ENCODE measurements at places on chromosomes 4 and X.

DNA sequence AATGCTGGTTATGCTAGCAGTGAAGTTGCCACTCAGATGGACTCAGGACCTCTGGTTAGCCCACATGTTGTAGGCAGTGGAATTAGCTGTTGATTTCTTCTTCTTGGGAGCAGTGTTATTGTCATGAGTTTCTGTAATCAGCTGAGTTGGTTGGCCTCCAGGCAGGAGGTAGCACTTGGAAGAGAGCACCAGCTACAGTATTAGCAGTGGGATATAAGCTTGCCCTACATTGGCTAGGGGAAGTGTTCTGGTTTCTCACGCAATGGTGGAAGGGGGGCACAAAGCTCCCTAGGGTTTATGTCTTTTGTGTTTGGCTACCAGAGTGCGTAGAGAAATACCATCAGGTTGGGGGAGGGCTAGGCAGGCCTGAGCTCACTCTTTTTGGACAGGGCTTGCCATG lies 34.0 kb upstream of the UCP1 start:
- DNase-seq = no peak

GRCh38 chr4:168441412-168441811 lies 38.9 kb downstream of the DDX60L start:
- no peak for DNase-seq

DNA sequence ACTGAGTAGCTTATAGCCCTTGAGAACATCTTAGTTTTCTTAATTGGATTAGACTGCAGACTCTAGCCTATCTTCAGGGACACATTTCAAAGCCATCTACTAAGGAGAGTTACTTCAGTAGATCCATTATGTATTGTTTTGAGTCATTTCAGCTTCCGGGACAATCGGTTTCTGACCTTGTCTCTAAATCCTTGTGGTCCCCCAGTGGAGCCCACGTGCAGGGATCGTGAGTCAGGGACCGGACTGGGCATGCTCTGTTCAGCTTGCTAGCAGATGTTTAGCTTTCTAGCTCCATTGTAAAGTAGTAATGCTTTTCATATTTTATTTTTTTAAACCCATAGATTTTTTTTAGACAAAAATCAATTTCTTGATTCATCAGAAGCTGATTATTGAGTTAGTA lies 211.9 kb upstream of the PRPS2 start:
- DNase-seq = no peak

- DNase-seq = no peak
Observed at GRCh38 chr4:108540536-108540935, 79.8 kb upstream of the RPL34 start.

DNA sequence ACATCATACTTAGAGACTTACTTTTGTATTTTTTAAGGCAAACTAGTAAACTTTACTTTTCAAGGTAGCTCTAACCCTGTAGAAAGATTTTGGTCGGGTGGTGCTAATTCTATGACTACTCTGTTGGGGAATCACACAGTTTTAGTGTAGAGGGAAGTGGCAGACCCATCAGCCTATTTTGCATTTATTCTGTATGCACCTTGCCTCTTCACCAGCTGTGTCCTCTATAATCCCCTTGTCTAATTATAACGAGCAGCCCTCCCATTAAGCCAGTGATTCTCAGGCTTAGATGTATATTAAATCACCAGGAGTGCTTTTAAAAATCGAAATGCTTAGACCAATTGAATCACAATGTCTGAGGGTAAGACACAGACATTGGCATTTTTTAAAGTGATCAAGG lies 78.1 kb downstream of the GALNT7 start:
- DNase-seq = no peak

DNA sequence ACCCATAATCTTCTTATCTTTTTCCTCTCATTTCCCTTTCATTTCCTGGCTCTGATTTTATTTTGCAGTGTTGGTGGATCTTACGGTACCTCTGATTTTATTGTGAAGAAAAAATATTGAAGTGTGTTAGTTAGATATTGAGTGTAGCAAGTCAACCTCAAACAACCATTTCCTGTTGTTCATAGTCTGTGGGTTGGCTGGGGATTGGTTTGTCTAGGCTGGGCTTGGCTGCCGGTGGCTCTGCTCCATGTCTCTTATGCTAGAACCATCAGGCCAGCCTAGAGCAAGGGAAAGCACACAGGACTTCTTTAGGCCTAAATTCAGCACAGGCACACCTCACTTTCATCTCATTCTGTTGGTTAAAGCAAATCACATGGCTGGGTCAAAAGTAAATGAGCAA lies 383.1 kb upstream of the LCORL start:
- DNase-seq = no peak

GRCh38 chrX:40164751-40165150 lies 67.0 kb upstream of the BCOR start:
- DNase-seq = no peak

- no peak for DNase-seq
Observed at GRCh38 chr4:155629956-155630355, 36.7 kb upstream of the GUCY1A1 start.

DNA sequence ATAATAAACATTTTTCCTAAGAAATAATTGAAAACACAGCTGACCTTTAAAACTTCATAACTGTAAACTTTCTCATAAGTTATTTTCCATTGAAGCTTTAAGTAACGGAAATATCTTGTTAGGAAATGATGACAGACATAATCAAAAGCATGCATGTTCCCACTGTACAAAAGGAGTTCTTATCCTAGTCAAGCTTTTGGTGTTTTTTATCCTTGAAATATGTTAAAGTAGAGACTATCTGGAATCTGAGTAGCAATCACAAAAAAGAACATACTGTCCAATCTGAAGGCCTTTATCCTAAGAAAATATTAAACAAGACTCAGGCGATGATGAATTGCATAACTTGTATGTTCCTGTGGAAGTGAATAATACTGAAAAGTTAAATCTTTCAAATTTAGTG lies 14.4 kb downstream of the GEMIN8 start:
- no peak for DNase-seq

GRCh38 chrX:134374294-134374693 lies 85.7 kb upstream of the HPRT1 start:
- DNase-seq = no peak

DNA sequence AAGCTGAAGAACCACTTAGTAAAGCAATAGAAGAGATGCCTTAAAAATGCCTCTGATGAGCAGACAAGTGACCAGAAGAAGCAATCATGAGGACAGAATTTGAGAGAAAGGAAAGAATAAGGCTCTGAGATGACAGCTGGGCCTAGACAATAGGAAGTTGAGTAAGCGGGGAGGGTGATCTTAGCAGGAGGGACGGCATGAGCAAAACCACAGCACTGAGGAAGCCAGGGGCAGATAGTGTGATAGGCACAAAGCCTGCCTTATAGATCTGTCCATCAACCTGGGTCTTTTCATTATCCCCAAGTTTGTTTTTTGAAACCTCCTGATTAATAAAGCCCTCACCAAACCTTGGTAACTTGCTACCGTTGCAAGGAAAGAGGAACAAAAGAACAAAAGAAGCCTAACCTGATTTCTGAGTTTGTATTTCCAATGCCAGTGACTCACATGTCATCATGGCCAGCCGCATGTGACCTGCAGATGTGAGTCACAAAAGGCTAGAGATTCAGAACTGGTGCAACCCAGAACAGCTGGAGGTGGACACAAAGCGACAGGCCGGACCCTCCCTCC lies 55.7 kb upstream of the PPARGC1A start:
- DNase-seq = no peak

- DNase-seq = no peak
Observed at GRCh38 chr4:54723820-54724219, 66.1 kb downstream of the KIT start.

GRCh38 chrX:7077241-7078230 lies 70.0 kb upstream of the STS start:
- no peak for DNase-seq

DNA sequence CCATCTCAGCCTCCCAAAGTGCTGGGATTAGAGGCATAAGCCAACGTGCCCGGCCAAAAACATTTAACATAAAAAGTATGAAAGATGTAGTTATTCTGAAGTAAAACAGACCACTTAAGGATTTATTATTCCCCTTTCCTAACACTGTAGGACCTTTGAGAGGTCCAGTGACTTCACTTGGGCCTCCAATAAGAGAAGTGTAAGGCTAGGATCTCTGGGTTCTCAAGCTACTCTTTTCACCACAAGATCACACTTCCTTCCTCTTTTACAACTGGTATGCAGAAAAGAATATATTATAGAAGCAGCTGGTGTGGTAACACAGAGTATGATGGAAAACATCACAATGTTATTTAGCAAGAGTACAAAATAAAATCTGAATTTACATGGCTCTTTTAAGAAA lies 30.2 kb upstream of the CCNG2 start:
- DNase-seq = no peak

GRCh38 chr4:109703664-109704361 lies 568 bp upstream of the CASP6 start:
- no peak for DNase-seq

- no peak for DNase-seq
Observed at GRCh38 chr4:148515248-148515647, 73.0 kb upstream of the NR3C2 start.
